HFF-Myc (cell line): ENCODE measurements at places on chromosomes 11 and 22.

DNA sequence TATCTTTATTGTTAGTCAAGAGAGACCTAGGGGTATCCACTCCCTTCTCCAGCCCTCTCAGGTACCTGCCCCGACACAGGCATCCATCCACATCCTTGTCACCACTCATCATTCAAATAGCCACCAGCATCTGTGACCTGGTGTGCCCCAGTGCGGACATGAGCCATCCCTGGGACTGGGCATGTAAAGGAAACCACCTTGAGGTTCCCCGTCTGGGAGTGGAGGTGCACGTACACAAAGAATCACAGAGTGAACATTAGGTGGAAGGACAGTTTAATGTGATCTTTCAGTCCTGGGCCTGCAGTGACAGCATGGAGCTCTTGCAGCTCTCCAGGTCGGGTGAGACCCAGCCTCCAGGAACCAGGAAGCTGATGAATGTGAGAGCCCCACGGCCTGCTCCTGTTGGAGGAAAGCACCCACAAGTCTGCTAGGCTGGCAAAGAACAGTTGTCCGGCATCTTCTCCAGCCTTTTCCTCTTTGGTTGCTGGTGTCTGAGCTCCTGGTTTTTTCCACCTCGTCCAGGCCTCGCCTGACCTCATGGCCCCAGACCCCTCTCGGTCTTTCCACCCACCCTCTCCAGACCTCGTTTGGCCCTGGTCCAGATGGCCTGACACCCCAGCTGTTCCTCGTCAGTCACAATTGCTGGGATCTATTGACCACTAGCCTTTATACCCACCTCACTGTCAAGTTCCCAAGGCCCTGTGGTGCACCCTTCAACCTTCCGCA, 16.5 kb downstream of the PSMD13 start:
- DNase-seq: no peak

DNA sequence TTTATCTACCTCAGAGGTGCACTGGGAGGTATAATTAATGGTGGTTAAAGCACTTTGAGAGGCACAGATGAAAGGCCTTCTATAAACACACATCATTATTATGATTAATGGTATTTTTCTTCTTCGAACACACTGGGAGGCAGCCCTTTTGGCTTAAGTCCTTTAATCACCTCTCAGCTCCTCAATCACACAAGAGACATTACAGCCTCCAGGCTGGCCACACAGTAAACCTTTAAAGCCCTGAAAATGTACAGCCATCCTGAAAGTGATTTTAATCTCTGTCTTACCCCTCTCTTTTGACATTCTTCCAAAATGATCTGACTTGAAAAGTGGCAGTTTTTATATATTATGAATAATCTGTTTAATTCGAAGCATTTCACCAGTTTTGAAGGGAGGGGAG, 54.3 kb upstream of the VSTM5 start:
- DNase-seq: no peak

DNA sequence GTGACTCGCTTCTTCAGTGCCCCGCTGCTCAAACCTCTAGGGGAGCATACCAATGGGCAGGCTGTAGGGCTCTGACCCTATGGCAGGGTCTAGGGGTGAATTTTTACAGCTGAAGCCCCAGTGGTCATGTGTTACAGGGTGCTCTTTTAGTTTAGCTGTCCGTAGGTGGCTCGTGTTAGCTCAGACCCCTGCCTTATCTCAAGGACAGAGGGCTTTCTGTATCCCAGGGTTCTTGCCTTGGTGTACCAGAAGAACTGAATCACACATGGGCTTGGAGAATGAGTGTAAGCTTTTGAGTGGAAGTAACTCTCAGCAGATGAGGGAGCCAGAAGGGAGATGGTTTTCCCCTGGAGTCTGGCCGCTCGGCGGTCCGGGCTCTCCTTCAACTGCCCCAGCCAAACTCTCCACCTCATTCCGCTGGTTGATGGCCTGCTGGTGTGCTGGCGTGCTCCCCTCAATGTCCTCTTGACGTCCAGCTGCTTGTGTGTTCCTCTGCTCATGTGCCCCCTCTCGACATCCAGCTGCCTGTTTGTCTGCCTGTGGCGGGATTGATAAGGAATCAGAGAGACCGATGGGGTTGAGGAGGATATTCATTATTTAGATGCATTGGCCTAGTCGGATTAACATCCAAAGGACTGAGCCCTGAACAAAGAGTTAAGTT, 37.5 kb downstream of the BIRC2 start:
- no peak for DNase-seq

DNA sequence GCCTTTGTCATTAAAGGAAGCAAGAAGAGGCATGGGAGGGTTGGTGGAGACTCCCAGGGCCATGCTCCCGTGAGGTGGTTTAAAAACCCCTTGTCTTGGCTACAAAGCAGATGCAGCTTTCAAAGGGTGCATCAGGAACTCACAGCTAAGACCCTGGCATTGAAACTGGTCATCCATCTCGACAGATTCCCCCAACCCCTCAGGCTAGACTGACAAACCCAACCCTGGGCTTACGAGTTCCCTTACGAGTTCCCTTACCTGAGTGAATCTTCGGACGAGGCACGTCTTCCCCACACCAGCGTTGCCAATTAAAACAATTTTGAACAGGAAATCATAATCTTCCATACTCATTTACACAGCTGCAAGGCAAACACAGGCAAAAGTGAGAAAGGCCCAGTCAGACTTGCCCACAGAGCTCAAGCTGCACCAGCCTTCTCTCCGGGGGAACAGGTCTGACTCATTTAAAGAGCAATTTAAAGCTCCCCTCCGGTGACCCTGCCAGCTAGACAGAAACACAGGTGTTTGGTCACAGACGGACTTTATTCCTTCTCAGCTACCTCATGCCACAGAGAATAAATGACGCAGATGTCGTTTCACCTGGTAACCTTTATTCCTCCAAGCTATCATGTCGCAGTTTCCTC, 74.6 kb downstream of the RAB30 start:
- no peak for DNase-seq

- no peak for DNase-seq
Measured at GRCh38 chr22:24410110-24410856, 17.1 kb upstream of the ADORA2A start.

- DNase-seq: no peak
Measured at GRCh38 chr22:42314709-42315391, 44.4 kb upstream of the TCF20 start.

GRCh38 chr22:28977481-28977971, 84.1 kb downstream of the C22orf31 start:
- DNase-seq: no peak

DNA sequence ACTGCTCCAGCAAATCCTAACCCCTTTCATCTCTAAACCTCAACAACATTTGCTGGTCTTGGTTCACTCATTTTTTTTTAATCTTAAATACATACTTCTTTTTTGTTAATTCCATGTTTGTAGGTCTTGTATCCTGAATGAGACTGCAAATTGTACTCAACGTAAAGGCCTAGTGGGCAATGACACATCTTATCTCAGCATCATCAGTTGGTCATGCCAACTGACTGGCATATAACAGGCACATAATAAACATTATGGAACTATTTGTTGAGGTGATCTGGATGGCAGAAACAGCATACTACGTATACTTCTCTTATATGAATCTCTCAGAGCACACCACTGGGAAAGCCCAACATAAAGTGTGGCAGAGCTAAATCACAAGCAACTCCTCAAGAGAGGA, 116.7 kb downstream of the RBFOX2 start:
- no peak for DNase-seq

- DNase-seq: no peak
Measured at GRCh38 chr22:44956840-44957767, 52.7 kb downstream of the PHF21B start.

- peak; percentile 47 for DNase-seq
Measured at GRCh38 chr22:30606455-30607299, at the start of gene TCN2. Gene TCN2, plus strand, starts transcription at chr22:30607174. Its CDS starts 158 bp downstream, at chr22:30607332.
